GM13977 (cell line): ENCODE measurements at places on chromosomes 16 and 17.

DNA sequence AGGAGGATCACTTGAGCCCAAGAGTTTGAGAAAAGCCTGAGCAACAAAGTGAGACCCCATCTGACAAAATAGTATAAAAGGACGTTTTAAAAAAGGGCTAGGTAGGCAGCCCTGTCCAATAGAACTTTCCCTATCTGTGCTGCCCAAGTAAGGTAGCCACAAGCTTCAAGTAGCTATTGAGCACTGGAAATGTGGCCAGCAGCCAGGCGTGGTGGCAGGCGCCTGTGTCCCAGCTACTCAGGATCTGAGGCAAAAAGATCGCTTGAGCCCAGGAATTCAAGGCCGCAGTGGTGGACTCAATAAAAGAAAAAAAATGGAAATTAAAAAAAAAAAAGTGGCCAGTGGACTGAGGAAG is 1.5 kb upstream of the NQO1 start:
- no peak for DNase-seq

- DNase-seq: no peak
Observed at GRCh38 chr16:57111420-57111819, 19.0 kb downstream of the CPNE2 start.

- no peak for DNase-seq
Observed at GRCh38 chr17:41324180-41325075, 8.9 kb upstream of the KRTAP17-1 start.

DNA sequence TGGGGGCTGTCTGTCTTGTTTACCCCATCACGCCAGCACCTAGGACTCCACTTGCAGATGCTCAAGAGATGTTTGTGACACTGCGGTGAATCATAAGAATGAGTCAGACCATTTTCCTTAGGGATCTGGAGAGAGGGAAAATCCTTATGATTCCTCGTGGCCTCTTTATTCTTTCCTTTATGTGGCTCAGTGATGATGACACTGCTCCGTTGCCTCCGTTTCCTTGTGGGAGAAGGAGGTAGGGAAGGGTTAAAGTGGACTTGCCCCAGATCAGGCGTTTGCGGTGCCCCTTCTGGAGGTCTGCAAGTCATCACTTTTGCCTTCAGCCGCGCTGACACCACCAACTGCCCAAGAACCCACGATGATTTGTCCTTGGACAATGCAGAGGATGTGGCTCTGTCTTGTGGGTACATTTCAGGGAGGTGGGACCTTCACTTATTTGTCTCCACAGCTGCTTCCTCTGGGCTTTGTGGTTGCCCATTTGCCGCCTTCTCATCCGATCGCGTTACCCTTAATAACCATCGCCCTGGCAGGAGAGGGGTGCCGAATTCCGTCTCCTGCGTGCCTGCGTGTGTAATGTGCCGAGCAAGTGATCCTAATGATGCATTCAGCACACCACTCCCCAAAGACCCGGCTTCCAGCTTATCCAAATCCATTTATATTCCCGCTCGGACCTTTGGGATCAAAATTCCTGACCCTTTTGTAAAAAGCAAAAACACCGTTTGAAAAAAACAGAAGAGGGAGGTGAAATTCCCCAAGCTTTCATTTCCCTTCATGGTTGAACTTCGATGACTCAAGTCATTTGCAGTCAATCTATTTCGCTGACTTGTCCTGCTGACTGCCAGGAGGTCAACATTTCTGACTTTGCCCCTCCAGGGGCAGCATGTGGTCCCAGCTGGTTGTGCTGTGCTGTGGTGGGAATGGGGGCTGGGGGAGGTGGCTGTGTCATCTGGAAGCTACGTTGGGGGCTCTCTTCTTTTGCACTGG is 87.2 kb upstream of the IRX3 start:
- no peak for DNase-seq

DNA sequence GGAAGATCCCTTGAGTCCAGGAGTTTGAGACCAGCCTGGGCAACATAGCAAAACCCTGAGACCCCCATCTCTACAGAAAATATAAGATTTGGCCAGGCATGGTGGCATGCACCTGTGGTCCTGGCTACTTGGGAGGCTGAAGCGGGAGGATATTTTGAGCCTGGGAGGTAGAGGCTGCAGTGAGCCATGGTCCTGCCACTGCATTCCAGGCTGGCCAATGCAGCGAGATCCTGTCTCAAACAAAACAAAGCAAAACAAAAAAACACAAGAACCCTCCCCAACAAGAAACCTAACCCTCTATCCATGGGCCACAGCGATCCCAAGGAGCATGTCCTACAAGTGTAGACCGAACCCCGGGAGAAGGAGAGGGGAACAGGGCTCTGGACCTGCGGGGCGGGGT is 133.3 kb downstream of the MGAT5B start:
- DNase-seq: no peak

DNA sequence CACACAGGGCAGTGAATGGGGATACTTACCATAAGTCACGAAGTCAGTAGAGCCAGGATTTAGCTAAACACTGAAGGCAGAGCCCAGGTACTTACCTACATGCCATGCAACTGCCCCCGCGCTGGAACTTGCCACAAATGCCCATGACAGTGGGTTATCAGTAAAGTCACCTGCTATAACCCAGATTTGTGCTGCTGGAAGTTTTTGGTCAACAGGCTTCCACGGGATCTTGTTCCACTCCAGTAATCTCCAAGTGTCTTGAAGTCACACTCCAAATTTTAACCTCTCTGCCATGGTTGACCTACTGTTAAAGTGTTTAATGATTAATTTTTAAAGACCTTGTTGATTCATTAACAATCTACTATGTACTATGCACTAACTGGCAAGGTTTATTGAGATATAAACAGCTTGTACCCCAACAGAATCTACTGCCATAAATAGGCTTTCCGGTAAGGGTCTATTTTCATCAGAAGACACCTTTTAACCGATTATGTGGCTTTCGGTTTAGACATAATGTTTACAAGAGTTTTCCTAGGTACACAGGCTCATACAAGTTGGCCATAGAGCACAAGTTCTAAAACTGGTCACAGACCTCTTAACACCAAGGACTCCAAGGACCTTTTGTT is 6.3 kb upstream of the SLC5A11 start:
- DNase-seq: no peak

DNA sequence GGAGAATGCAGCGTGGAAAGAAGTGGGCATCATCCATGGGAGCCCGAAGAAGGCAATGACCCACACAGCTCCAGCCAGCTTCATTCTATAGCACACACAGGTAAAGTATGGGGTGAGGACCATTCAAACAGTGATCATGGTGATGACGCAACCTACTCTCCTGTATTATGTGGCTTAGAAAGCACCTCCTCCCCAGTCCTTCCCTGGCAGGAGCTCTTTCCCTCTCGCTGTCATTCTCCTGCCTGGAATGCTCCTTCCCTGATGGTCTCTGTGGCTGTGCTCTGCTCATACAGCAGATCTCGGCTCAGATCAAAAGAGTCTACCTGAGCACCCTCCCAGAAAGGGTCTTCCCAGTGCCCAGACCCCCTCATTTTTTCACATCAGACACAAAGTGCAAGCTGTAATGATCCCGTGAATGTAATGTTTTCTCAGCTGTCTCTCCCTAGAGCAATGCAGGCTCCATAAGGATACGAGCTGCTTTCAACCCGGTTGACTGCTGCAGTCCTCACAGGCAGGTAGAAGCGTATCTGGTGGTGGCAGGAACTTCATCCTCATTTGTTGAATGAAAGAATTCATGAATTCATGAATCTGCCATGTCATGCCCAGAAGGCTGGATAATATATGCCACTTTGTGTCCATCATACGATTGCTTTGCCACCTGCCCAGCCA is 248.8 kb downstream of the HS3ST3A1 start:
- DNase-seq: no peak

DNA sequence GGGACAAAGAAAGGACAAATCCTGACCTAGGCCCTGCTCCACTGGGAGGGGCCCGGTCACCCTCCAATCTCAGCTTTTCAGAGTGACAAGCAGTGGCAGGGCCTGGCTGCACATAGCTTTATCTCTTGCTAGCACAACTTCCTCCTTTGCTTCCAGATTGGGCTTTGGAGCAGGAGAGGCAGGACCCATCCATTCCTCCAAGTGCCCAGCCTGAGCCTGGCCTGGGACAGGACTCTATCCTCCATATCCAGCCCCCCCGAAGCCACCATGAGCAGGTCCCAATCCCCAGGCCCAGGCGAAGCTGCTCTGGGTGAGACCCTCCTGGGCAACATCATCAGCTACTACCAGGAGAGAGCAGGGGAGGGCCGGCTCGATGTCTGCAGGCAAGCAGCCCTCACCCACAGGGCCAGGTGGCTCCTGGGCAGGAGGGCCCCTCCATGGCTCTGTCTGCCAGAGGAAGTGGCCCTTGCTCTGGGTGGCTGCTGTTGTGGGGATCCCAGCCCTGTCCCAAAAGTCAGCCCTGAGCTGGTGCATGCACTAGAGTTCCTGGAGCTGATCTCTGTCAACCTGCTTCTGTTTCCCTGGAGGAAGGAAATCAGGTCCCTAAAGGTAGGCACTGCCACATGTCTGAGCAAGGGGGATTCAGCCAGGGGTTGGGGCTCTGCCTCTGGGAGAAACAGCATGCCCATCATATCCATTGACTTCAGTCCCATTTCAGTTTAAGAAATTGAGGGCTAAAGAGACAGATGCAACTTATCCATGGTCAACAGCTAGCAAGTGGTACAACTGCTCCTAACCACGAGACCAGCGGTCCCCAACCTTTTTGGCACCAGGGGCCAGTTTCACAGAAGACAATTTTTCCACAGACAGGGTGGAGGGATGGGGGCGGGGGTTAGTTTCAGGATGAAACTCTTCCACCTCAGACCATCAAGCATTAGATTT is 58.9 kb downstream of the TK2 start:
- no peak for DNase-seq

GRCh38 chr17:36689089-36689667 is 87.8 kb downstream of the MRM1 start:
- no peak for DNase-seq

DNA sequence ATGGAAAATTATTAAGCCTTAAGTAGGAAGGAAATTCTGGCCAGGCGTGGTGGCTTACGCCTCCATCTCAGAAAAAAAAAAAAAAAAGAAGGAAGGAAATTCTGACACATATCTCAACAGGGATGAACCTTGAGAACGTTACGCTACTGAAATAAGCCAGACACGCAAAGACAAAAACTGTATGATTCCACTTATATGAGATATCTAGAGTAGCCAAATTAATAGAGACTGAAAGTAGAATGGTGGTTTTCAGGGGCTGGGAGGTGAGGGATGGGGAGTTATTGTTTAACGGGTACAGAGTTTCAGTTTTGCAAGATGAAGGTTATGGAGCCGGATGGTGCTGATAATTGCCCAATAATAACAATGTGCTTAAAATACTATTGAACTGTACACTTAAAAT is 16.2 kb upstream of the HNF1B start:
- DNase-seq: no peak

- DNase-seq: peak; percentile 58
Observed at GRCh38 chr17:46822388-46822921, 4.0 kb upstream of the WNT3 start.

DNA sequence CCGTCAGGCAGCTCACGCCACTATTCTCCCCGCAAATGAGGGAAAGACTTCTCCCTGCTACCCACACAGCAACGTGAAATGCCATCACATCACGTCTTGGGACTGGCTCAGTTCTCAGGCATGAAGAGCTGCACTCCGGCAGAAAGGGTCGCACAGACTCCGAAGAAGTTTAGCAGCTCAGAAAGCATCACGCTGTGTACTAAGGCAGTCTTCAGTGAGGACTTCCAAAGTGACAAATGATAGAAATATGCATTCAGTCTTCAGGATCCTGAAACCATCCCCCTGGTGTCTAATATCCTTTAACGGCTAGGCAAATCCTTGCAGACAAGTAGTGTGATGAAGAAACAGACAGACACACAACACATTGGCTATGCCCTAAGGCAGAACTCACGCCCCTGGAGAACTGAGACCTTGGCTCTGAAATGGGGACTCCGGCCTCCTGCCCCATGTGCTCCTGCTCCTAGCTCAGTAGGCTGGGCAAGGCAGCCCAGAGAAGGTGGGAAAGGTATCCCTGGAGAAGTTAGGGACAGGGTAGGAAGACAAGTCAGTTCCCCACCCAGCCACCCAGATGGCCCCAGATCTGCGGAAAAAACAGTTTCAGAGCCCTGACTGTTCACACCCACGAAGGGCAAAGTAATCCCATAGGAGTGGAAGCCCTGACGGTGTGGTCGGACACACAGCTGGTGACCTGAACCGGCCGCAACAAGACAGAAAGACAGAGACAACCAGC is 1.6 kb downstream of the XYLT1 start:
- DNase-seq: no peak

GRCh38 chr17:43444223-43445008 is 39.4 kb upstream of the DHX8 start:
- no peak for DNase-seq

DNA sequence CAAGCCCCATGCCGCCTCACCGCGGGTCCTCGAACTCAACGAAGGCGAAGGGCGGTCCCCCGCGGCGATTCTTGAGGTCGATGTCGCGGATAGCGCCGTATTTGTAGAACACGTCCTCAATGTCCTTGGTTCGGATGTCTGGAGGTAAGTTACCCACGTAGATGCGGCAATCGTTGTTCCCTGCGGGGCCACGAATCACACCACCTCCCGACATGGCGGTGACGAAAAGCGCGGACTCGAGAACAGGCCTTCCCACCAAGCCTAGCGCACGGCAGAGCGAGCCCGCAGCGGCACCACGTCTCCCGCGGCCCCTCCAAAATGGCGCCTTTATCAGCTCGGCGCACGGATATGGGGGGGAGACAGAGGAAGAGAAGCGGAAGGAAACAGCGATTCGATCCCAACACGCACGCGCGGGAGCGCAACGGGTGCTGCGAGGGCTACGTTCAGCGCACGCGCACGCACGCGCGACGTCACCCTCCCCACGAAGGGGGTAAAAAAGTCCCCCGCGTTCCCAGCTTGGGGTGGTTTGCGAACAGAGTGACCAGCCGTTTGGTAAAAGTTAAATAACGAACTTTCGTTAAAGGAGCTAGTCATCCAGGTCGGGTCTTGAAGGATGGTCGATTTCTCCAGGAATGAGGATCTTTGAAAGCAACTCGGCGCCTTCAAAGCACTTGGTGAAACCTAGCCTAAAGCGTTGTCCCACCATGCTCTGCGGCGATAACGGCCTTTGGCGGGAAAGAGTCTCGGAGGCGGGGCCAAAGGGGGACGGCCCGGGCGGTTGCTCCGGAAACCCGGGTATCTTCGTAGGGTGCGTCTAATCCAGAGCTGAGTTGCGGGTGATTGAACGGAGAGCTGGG is at the start of gene SRSF1:
SRSF1 (minus strand) TSS at position 323 of the 857 bp plus-strand sequence; CDS start at position 214, 109 bp downstream.
- DNase-seq: peak; percentile 91

DNA sequence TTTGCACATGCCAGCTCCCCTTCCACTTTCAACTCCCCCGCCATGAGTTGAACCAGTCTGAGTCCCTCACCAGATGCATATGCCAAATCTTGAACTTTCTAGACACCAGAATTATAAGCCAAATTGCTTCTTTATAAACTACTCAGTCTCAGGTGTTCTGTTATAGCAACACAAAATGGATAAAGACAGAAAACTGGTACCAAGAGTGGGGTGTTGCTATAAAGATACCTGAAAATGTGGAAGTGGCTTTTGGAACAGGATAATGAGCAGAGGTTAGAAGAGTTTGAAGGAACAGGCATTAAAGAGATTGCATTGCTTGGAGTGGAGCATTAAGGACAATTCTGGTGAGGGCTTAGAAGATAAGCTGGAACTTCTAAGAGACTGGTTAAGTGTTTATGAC is 17.2 kb upstream of the CACNG5 start:
- DNase-seq: no peak

- peak; percentile 36 for DNase-seq
Observed at GRCh38 chr16:19555938-19556771, 652 bp downstream of the VPS35L start.

GRCh38 chr16:79994418-79994817 is 393.9 kb upstream of the MAF start:
- DNase-seq: no peak
